ENCODE measurements at places on chromosomes 12 and 14.

DNA sequence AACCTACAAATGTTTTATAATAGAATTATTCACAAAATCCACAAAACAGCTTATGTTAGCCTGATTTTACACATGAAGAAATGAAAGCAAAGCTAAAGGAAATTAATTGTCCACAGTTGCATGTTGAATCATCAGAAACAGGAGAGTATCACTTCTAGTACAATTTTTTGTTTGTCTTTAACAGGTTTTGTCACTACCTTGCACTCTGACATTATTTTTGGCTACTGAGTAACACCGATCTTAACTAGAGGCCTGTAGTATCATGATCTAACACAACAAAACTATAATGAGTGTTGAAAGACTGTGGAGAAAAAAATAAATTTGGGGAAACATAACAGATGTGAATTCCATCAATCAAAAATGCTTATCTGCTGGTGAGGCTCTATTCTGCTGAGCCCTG lies 60.1 kb downstream of the TAOK3 start:
- DNase-seq: no peak

DNA sequence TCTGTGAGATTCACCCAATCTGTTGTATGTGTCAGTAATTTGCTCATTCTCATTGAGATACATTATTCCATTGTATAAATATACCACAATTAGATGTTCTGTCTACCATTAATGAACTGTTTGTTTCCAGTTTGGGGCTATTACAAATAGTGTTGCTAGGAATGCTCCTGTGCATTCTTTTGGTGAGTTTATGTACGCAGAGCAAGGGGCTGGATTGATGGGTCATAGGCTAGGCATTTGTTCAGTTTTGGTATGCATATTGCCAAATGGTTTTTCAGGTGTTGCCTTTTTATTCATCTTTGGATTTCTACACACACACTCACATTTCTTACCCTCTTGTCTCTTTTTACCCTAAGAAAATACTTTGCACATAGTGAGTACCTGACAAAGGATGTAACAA lies 93.4 kb downstream of the GPATCH2L start:
- no peak for DNase-seq

DNA sequence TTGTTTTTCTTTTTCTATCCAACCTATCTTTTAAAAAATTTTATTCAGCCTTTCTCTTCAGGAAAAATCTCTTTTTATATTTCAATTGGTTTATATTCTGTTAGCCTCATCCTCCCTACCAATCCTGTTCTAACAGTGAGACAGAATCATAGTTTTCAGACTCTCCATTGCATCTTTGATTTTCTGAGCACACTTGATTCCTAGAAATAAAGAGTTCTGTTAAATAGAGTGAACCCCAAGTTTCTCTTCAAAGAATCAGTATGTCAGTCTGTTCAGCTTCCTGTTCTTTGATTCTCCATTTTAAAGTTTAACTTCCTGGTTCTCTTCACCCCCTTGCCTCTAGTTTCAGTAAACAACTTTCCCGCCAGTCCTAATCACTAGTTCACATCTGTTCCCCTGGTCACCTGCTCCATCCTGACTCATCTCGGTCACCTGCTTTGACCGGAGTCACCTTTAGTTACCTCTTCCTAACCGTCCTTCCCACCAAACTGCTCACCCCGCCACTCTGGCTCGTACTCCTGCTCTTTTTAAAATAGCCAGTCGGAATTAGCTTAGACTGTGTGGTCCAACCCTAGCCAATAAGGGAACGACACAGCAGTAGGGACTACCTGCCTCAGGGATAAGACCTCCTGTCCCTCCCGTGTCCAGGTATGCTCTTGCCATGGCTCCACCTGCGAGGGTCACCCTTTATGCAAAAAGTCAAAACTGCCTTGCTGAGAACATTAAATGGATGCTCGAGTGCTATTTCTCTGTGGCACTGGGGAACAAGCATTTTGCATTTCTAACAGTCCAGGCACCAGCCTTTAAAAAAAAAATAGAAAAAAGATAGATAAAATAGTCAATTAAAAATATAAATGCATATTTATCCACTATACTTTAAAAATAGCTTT lies 48.4 kb downstream of the DDX51 start:
- DNase-seq: no peak

- no peak for DNase-seq
These were observed 306.3 kb downstream of the APAF1 start for GRCh38 chr12:98951406-98951805.

DNA sequence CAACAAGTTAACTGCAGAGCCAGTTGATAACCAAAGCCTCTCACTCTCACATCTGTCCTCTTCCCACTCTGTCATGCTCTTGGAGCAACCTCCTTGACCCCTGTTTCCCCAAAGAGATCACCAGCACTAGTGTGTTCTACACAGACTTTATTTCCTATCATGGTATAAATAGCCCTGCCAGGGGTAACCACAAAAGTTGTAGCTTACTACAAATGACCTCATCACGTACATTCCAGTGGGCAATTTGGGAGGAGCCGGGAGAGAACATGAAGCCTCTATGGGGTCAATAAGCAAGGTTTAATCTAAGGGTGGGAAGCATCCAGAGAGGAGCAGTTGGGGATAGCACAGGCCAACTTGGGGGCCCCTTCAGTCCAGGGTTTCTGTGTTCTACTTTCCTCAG lies 186.5 kb downstream of the KCNA5 start:
- no peak for DNase-seq

- no peak for DNase-seq
These were observed 106.6 kb downstream of the BTG1 start for GRCh38 chr12:92039046-92039445.

DNA sequence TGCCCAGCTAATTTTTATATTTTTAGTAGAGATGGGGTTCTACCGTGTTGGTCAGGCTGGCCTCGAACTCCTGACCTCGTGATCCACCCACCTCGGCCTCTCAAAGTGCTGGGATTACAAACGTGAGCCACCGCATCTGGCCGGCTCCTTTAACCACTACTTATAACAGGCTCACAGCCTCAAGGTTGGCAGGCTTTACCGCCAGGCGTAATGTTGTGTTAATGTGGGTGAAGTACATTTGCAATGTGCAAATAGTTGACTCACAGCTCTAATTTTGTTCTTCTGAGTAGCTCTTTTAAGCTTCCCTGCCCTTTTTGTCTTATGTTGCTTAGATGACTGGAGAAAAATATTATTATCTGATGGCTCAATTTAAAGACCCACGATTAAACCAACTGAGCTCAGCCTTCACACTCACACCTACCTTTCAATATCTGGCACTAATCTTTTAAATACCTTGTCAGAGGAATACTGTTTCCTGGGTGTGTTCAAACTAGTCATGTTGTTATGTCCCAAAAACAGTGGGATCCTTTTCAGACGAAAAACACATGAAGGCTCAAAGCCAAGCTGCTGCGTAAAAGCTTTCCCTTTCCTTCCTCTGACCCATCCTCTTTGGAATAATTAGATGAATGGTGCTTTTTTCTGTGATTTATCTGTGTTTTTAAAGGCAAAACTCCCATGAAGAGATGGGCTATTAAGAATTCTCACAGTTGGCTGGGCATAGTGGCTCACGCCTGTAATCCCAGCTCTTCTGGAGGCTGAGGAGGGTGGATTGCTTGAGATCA lies 57.2 kb upstream of the USP44 start:
- no peak for DNase-seq
